ENCODE measurements at places on chromosomes 3 and 15.

DNA sequence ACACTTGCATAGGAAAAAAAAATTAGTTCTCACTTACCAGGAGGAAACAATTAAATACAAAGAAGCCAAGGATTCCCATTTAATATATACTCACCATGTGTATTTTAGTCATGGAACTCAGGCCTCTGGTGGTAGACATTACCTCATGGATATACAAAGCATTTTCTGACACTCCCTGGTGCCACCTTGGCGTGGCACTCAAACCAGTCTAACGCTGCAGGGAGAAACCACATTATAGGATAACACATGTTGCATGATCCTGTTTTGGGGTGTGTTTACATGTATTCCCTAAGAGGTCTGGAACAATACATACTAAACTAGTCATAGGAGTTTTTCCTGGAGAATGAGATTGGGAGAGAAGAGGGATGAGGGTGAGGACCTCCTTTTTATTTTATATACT is 5.9 kb upstream of the RTF1 start:
- DNase-seq: no peak

- no peak for DNase-seq
These were observed 12.2 kb upstream of the ZNF197 start for GRCh38 chr3:44612678-44613077.

GRCh38 chr15:47887241-47887800 is 170.0 kb downstream of the SEMA6D start:
- no peak for DNase-seq

DNA sequence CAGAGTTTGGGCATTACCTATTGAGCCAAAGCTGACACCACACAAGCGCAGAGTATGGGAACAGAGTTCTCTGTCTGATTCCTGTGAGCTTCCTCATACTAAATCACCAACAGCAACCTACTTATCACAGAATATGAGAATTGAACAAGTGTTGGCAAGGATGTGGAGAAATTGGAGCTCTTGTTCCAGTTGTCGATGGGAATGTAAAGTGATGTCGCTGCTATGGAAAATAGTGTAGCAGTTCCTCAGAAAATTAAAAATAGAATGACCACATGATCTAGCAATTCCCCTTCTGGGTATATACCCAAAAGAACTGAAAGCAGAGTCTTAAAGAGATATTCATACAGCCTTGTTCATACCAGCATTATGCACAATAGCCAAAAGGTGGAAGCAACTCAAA is 33.4 kb downstream of the CD86 start:
- DNase-seq: no peak

DNA sequence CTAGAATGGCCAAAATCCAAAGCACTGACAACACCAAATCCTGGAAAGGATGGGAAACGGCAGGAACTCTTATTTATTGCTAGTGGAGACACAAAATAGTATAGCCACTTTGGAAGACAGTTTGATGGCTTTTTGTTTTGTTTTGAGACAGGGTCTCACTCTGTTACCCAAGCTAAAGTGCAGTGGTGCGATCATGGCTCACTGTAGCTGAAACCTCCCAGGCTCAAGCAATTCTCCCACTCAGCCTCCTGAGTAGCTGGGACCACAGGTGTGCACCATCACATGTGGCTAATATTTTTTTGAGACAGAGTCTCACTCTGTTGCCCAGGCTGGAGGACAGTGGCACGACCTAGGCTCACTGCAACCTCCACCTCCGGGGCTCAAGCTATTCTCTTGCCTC is 27.3 kb upstream of the GPR160 start:
- no peak for DNase-seq

DNA sequence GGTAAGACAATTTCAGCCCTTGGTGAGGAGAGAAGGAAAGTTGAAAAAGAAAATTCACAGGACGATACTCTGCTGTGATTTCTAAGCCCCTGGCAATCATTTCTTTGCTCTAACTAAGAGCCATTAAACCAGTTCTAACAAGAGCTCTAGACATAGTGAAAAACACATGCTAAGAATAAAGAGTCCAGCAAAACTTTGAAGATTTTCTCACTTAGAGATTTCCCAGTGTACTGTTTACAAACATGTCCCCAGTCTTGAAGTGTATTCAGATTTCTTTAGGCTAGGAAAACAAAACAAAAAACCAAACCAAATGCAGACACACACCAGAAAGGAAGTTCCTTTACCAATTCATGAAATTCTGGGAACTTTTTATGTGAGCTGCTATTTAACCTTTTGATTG is 325.8 kb downstream of the PTPRG start:
- no peak for DNase-seq

DNA sequence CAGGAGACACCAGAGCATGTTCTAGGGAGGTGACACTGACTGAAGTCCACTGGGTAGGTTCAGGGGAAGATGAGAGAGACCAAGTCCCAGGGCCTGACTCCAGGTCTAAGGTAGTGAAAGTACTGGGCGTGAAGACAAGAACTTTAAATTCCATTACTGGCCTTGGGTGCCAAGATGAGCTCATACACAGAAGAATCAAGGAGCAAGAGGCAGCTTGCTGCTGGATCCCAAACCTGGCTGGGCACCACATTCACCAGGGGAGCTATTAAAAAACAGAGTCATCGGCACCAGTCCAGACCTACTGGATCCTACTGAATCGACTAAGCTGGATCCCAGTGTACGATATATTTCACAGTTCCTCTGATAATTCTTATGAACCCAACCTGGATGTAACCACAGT is 42.1 kb upstream of the ATG7 start:
- no peak for DNase-seq

Measured in midbrain (tissue), 1 donor.